KG1 (cell line): ENCODE measurements at places on chromosomes 6 and 20.

DNA sequence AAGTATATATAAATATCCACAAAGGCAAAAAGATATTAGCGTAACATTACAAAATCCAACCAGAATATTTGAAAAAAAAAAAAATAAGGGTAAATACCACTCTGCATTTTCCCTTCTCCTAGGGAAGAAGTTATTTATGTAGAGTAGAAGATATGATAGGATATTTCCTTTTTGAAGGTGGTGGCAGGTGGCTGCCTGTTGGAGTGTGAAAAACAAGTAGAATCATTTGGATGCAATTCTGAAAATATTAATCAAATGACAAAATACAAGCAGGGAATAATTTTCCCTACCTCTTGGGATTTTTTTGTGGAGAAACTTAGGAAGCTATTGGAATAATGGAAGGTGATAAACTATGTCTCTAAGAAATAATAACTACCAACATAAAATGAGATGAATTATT lies 62.5 kb upstream of the OGFRL1 start:
- DNase-seq: no peak

DNA sequence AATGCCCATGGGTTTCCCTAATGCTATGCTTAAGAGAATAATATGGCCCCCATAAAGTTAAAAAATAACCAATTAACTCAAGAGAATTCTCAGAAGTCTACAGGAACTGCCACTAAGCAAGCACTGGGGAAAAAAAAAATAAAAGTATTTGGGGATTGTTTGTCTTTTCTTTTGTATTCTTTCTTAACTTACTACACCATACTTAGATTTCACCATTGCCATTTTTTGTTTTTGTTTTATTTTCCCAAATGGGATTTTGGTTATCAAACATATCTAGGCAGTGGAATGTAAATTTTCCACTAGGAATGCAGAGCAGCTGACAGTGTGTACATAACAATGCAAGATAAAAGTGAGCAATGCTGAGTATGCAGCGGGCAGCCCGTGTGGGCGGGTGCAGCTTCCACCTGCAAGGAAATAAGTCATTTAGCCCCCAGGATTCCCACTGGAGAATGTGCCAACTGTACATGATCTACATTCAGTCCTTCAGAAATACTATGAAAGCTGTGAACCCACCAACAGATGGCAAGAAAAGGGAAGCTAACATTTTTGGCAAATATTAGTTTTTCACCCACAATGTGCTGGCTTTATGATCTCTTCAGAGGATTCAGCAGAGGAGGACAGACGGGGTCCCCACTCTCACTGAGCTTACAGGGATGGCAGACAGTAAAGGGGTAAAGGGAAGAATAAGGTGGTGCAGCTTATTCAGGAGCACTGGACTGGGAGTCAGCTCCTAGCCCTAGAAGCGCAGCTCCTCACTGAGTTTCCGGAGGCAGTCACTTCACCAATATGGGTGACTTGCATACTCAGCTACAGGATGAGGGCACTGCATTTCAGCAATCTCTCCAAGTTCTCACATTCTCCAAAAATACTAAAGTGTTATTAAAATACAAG lies 44.4 kb downstream of the DCDC2 start:
- DNase-seq: no peak

DNA sequence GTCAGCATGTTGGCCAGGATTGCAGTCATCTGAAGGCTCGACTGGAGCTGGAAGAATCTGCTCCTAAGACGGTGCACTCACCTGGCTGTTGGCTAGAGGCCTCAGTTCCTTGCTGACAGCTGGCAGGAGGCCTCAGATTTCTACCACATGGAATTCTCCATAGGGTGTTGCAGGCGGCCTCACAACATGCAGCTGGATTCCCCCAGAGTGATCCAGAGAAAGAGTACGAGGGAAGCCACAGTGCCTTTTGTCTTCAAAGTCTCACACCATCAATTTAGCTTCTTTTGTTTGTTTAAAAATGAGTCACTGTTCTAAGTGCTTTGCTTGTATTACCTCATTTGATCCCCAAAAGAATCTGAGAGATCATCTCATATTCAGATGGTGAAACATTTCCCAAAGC lies 65.5 kb upstream of the FYN start:
- DNase-seq: no peak

DNA sequence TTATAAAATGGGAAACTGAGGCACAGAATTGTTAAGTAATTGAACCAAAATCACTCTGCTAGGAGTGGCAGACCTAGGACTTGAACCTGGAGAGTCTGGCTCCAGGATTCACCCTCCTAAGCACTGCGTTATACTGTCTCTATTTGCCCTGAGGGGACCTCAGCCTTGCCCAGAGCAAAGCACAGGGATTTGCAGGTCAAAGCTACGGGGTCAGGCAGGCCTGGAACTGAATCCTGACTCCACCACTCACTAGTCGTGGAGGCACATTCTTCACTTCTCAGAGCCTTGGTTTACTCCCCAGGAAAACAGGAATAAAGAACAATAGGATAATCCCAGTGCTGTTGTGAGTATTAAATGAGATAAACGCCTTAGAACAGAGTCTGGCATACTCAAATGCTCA lies 19.4 kb downstream of the KCNK15 start:
- DNase-seq: no peak

DNA sequence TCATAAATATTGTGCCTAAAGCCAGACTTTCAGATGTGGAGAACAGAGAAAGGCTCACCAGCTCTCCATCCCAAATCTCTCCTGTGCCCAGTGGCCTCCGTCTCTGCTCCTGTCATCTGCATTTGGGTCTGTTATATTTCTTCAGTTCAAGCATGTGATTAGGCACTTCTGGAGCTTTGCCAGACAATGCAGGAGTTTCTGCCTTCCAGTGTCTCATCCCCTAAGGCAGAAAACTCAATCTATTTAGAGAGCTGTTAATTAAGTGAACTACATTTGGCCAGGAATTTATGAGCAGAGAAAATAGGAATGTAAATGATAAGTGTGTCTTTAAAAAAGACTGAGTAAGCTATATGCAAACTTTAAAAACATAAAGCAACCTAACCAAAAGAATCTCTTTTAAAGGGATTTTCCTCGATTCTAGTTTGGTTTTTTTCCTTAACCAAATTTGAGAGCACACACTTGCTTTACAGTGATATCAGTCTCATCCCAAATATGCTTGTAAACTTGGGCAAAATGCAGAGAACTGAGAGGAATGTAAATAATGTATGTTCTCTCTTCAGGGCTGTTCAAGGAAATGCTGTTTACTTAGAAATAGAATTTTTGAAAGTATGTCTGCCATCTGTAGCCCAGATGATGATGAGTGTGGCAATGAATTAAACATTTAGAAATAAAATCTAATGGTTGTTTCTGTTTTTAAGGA lies 113.9 kb downstream of the ELOVL4 start:
- no peak for DNase-seq

DNA sequence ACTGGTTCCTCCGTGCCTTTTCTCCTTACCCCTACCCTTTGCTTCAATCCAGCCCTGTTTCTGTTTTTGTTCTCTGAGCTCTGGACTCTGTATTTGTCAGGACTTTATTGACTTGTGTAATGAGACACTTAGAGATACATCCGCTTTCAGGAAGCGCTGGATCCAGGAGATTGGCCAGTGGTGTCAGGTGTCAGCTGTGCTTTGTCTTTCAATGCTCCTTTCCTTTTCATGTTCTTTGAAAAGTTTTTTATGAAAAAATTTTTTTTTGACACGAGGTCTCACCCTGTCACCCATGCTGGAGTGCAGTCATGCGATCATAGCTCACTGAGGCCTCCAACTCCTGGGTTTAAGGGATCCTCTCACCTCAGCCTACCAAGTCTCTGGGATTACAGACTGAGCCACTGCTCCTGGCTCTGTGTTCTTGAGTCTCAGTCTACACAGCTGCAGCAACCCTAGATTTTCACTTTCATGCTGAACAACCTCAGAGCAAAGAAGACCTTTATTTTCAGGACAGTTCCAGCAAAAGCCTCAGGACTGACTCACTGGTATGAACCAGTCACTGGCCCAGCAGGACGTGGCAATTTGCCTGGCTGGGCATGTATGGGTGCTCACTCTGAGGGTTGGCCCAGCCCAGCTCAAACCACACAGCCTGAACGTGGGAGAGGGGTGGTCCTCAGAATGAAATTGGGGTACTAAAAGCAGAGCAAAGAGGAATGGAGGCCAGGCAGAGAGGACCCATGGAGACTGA lies 108.5 kb downstream of the DHX35 start:
- DNase-seq: no peak

- DNase-seq: no peak
Measured at GRCh38 chr20:31919410-31920155, 32.3 kb downstream of the PDRG1 start.

- no peak for DNase-seq
Measured at GRCh38 chr20:12156252-12156651, 238.6 kb downstream of the BTBD3 start.

DNA sequence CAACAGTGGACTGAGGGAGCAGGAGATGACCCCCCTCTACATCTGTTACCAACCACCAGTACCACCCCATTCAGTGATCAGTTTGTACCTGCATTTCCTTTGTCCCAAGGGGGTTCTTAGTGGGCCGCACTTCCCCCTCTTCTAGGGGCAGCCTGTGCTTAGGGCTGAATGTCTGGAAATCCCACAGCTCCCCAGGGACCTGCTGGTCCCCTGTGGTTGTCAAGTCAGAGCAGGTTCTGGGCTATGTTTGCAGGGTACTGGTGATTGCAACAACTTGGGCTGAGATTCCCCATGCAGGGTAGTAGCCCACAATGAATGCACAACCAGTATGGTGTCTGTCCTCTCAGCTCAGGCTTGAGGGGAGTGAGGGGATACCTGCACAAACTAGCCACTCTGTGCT lies 39.7 kb upstream of the COL10A1 start:
- DNase-seq: no peak

DNA sequence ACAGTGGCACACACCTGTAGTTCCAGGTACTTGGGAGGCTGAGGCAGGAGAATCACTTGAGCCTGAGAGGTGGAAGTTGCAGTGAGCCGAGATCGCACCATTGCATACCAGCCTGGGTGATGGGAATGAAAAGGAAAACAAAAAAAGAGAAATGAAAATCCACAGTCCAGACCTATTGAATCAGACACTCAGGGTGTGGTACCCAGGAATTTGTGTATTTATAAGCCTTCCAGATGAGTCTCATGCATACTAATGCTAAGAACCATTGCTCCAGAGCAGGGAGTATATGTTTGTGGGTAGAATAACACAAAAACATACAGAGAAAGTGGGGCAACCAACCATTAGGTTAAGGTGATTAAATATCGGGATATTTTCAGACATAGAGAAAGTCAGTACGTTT lies 36.1 kb upstream of the PLCB4 start:
- no peak for DNase-seq
